Upper lobe of left lung (tissue), 6 donors: ENCODE measurements at places on chromosomes 1 and 21. TPM values are rescaled to one million over a fixed set of nuclear protein-coding genes. Genes with fewer than 3 reads are reported as not detected.

The LAMC2 gene
- total RNA-seq, result 42.5 TPM

The FBXO28 gene
- 27.1 TPM for total RNA-seq

The NID1 gene
- 81.1 TPM for total RNA-seq

The ZSCAN20 gene
- 5.6 TPM for total RNA-seq

The SPRR4 gene
- not detected for total RNA-seq

The ARHGEF16 gene
- total RNA-seq, result 13.8 TPM

The KPRP gene
- not detected for total RNA-seq

The OR10J1 gene
- not detected for total RNA-seq

The SIPA1L2 gene
- total RNA-seq, result 31.2 TPM

- H3K27me3 ChIP-seq, result no peaks in the 10 kb centered on the region
- H3K36me3 ChIP-seq, result no peaks in the 10 kb centered on the region
- H3K4me1 ChIP-seq, result no peaks in the 10 kb centered on the region
- no peak overlapping the region for H3K4me3 ChIP-seq
- DNase-seq, result no peak
- H3K27ac ChIP-seq, result no peak overlapping the region
These were observed 180.3 kb upstream of the DMRTA2 start for GRCh38 chr1:50603274-50604271.

DNA sequence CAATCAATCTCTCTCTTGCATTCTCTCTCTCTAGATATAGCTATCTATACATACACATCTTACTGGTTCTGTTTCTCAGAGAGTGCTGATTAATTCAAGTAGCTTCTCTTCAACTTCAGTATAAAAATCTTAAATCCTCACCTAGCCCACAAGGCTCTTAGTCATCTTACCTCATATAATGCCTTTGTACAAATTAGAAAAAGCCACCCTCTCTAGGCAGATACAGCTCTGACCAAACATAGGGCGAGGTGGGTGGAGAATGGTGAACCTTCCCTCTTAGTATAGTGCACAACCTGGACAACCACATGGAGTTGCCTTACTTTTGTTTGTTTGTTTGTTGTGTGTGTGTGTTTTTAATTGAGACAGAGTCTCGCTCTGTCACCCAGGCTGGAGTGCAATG is 5.1 kb upstream of the INAVA start:
- H3K36me3 ChIP-seq, result no peaks in the 10 kb centered on the region
- DNase-seq, result no peak
- H3K27me3 ChIP-seq, result peaks cover 3% of the 10 kb centered on the region
- no peak overlapping the region for H3K27ac ChIP-seq
- H3K4me1 ChIP-seq, result peaks cover 15% of the 10 kb centered on the region

GRCh38 chr1:84300501-84300900 is 1.0 kb upstream of the SAMD13 start:
- H3K4me3 ChIP-seq, result no peak overlapping the region
- no peaks in the 10 kb centered on the region for H3K27me3 ChIP-seq
- H3K36me3 ChIP-seq, result no peaks in the 10 kb centered on the region
- DNase-seq, result no peak
- H3K27ac ChIP-seq, result no peak overlapping the region

DNA sequence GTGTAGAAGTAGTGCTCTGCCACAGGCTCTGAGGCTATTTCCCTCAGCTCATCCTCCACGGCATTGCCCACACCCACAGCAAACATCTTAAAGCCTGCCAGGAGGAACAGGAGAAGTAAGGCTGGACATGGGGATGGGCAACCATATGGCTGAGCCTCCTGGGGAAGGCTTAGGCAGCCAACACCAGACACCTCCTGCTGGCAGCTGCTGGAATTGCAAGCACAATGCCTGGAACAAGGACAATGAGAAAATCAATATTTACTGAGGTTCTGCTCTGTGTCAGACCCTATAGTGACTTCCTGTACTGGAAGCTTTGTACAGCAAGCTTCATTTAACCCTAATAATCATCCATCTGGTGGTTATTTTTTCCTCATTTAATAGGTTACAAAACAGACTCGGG is 8.2 kb downstream of the MATN1 start:
- no peak overlapping the region for H3K27ac ChIP-seq
- H3K4me3 ChIP-seq, result no peak overlapping the region
- peaks cover 8% of the 10 kb centered on the region for H3K4me1 ChIP-seq
- no peak for DNase-seq
- H3K36me3 ChIP-seq, result no peaks in the 10 kb centered on the region
- H3K27me3 ChIP-seq, result no peaks in the 10 kb centered on the region

- H3K36me3 ChIP-seq, result no peaks in the 10 kb centered on the region
- no peak for DNase-seq
- H3K27me3 ChIP-seq, result no peaks in the 10 kb centered on the region
- H3K27ac ChIP-seq, result no peak overlapping the region
- no peaks in the 10 kb centered on the region for H3K4me1 ChIP-seq
These were observed 136.9 kb downstream of the NPHP4 start for GRCh38 chr1:5855196-5855897.

GRCh38 chr1:107594536-107594935 is 370.4 kb downstream of the VAV3 start:
- DNase-seq, result no peak
- no peaks in the 10 kb centered on the region for H3K36me3 ChIP-seq
- H3K4me1 ChIP-seq, result no peaks in the 10 kb centered on the region

- no peak overlapping the region for H3K27ac ChIP-seq
- H3K27me3 ChIP-seq, result no peaks in the 10 kb centered on the region
- H3K36me3 ChIP-seq, result no peaks in the 10 kb centered on the region
- no peak overlapping the region for H3K4me3 ChIP-seq
- DNase-seq, result no peak
These were observed 49.7 kb upstream of the NEK7 start for GRCh38 chr1:198107091-198107501.

GRCh38 chr21:23008601-23009202 is 2010.5 kb downstream of the NCAM2 start:
- H3K36me3 ChIP-seq, result no peaks in the 10 kb centered on the region
- H3K4me3 ChIP-seq, result no peak overlapping the region
- no peak for DNase-seq
- H3K27me3 ChIP-seq, result no peaks in the 10 kb centered on the region
- no peak overlapping the region for H3K27ac ChIP-seq

GRCh38 chr1:183019139-183019740 is 4.0 kb upstream of the LAMC1 start:
- H3K27me3 ChIP-seq, result peaks cover 6% of the 10 kb centered on the region
- no peaks in the 10 kb centered on the region for H3K36me3 ChIP-seq
- H3K4me3 ChIP-seq, result no peak overlapping the region
- H3K4me1 ChIP-seq, result peaks cover 11% of the 10 kb centered on the region

- H3K4me1 ChIP-seq, result peaks cover 13% of the 10 kb centered on the region
- no peaks in the 10 kb centered on the region for H3K36me3 ChIP-seq
- H3K4me3 ChIP-seq, result peak overlapping the region; percentile 52
- no peak for DNase-seq
- H3K27ac ChIP-seq, result peak overlapping the region; percentile 77
These were observed 2.8 kb downstream of the TGFB2 start for GRCh38 chr1:218347723-218348627.

DNA sequence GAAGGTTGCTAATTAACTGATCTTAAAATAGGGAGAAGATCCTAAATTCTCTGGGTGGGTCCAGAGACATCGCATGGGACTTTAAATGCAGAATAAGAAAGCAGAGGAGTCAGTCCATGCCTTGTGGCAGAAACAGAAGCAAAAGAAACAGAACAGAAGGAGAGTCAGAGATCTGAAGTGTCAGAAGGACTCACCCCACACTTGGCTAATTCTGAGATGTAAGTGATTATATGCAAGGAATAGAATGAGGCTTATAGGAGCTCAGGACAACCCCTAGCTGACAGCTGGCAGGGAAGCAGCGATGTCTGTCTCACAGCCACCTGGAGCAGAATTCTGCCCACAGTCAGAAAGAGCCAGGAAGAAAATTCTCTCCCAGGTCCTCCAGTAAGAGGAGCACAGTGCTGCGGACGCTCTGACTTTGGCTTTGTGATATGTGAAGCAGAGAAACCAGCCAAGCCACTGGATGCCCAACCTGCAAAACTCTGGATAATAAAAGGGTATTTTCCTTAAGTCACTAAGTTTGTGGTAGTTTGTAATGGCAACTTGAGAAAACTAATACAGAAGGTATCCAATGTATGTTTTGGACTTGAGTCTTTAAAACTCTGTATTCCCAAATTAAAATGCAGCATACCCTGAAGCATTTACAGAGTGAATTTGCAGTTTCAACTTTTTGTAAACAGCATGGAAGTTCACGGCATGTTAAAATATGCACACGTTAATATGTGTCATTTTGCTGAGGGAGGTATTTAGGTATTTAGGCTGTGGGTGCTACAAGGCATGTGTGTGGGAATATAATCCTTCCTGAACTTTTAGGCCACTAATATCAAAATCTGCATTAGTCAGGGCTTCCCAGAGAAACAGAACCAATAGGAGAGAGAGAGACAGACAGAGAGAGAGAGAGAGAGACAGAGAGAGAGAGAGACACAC is 388.5 kb downstream of the PCP4 start:
- H3K4me1 ChIP-seq, result no peaks in the 10 kb centered on the region
- no peaks in the 10 kb centered on the region for H3K27me3 ChIP-seq
- no peaks in the 10 kb centered on the region for H3K36me3 ChIP-seq

DNA sequence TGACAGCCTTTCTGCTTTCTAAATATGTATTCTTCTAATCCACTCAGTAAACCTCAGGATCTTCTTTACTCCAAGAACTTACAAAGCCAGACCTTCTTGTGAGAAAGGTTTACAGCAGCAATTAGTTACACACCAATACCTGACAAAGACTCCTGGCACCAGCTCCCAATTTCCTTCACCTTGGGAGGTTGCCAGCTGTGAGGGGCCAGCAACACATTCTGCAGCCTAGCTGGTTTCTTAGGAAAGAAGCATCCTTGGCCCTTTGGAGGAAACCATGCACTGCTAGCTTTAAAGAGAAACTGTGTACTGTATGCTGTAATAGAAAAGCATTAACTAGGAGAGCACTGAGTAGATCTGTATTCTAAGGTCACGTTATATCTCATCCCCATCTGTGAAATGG is 10.8 kb downstream of the FYB2 start:
- H3K4me3 ChIP-seq, result no peak overlapping the region
- DNase-seq, result no peak
- H3K4me1 ChIP-seq, result no peaks in the 10 kb centered on the region
- H3K27me3 ChIP-seq, result no peaks in the 10 kb centered on the region
- no peak overlapping the region for H3K27ac ChIP-seq

DNA sequence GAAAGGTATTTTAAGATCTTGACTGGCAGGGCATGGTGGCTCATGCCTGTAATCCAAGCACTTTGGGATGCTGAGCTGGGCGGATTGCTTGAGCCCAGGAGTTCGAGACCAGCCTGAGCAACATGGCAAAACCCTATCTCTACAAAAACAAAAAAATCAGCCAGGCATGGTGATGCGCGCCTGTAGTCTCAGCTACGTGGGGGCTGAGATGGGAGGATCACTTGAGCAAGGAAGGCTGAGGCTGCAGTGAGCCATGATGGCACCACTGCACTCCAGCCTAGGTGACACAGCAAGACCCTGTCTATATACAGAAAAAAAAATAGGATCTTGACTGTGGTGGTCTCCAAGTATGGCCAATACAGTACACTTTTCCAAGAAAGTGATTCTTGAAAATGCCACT is 16.0 kb downstream of the ARID1A start:
- no peaks in the 10 kb centered on the region for H3K36me3 ChIP-seq
- DNase-seq, result no peak
- H3K27me3 ChIP-seq, result no peaks in the 10 kb centered on the region
- peak overlapping the region; percentile 45 for H3K27ac ChIP-seq
- H3K4me3 ChIP-seq, result no peak overlapping the region

DNA sequence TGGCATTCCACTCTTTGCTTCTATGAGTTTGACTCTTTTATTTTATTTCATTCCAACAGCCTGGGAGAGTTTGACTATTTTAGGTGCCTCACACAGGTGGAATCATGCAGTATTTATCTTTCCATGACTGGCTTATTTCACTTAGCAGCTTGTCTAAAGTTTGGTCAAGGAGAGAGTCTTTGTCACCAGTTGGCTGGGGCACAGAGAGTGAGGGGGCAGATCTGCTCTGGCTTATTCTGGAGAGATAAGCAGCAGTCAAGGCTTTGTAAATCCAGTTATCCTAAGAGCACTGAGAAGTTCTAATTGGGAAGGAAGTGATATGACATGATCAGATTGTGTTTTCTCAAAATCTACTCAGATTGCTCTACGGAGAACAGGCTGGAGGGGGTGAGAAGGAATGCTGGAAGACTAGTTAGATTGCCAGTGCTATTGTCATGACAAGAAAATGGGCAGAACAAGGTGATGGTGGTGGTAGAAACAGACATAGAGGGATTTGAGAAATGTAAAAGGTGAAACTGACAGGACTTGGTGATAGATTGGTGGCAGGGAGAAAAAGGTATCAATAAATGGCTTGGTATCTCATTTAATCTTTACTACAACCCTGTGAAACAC is 12.1 kb upstream of the CTTNBP2NL start:
- no peaks in the 10 kb centered on the region for H3K4me1 ChIP-seq
- no peaks in the 10 kb centered on the region for H3K36me3 ChIP-seq
- H3K4me3 ChIP-seq, result no peak overlapping the region
- no peak overlapping the region for H3K27ac ChIP-seq
- H3K27me3 ChIP-seq, result no peaks in the 10 kb centered on the region
- DNase-seq, result no peak

DNA sequence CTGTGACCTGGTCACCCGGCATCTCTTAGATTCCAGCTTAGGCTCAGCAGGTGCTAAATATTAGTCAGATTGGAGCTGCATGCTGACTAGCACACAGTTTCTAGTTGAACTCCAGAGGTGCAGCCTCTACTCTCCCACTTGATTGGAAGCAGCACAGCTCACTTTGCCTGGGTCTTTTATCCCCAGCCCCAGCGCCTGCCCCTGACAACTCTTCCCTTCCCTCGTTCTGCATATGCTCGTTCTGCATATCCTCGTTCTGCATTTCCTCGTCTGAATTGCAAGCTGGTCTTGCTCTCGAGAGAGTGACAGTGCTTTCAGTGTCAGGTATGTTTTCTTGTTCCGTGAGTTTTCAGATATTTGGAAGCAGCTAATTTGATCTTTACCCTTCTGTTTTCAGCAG is 11.7 kb downstream of the COL18A1 start:
- no peak overlapping the region for H3K4me3 ChIP-seq
- peaks cover 15% of the 10 kb centered on the region for H3K4me1 ChIP-seq
- no peak overlapping the region for H3K27ac ChIP-seq
- no peak for DNase-seq

DNA sequence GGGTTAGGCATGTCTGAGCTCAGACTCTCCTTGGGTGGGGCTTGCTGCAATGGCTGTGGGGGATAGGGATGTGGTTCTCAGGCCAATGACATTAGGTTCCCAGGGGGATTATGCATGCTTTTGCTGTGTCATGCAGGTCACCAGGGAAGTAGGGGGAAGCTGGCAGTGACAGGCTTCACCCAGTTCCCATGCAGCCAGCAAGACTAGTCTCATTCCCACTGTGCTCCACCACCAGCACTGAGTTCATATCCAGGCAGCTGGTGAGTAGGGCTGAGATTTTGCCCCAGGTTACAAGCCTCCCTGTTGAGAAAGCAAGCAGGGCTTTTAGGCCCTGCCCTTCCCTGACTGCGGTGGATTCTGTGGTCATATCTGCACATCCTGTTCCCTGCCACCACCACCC is 32.1 kb upstream of the PLA2G5 start:
- H3K27me3 ChIP-seq, result no peaks in the 10 kb centered on the region
- H3K27ac ChIP-seq, result no peak overlapping the region
- no peaks in the 10 kb centered on the region for H3K4me1 ChIP-seq
- H3K36me3 ChIP-seq, result no peaks in the 10 kb centered on the region

GRCh38 chr1:154324669-154325582 is at the start of gene ATP8B2:
Gene ATP8B2 (plus strand): TSS chr1:154325525. CDS start chr1:154328142, 2,617 bp downstream.
- peak within 1 kb of the TSS; percentile 94 for H3K27ac ChIP-seq
- peaks cover 51% of the 10 kb centered on the region for H3K4me1 ChIP-seq
- no peaks in the 10 kb centered on the region for H3K36me3 ChIP-seq
- H3K4me3 ChIP-seq, result peak within 1 kb of the TSS; percentile 70
- peak; percentile 82 for DNase-seq
- H3K27me3 ChIP-seq, result peaks cover 3% of the 10 kb centered on the region

- H3K4me3 ChIP-seq, result no peak overlapping the region
- H3K36me3 ChIP-seq, result no peaks in the 10 kb centered on the region
- no peaks in the 10 kb centered on the region for H3K4me1 ChIP-seq
- H3K27me3 ChIP-seq, result no peaks in the 10 kb centered on the region
- H3K27ac ChIP-seq, result no peak overlapping the region
These were observed 1150.9 kb downstream of the MRPL39 start for GRCh38 chr21:24456358-24456757.
